ENCODE measurements at places on chromosomes 16 and 17.

DNA sequence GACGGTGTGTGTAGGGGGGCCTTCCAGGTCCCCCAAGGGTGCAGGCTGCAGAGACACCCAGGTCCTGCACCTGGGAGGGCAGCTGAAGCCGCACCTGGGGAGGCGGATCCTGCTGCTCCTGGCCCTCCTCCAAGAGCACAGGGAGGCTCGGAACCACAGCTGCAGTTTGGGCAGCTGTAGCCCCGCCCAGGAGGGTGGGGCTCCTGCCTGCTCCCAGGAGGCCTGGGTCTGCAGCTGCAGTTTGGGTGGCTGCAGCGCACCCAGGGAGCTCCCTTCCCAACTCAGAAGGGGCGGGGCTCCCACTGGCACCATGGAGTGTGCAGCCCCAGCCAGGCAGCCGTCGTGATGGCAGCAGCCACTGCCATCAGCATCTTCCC is 69.4 kb upstream of the NKD1 start:
- DNase-seq = no peak

DNA sequence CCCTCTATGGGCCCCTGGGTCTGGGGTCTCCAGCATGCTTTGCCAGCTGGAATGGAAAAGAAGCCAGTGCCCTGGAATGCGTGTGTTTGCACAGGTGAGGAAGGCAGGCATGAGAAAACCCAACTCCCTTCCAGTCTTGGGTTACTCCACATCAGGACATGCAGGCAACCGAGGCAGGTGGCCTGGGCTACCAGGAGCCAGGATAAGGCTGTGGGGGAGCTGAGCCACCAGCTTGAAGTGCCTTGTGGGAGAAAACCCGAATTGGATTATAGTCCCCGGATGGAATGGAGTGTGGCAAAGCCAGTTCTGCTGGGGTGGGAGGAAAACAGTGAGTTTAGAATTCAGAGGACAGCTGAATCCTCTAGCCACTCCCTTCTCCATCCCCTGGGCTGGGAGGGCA is 7.2 kb downstream of the SRCIN1 start:
- DNase-seq = no peak

GRCh38 chr17:20999044-20999573 is 43.7 kb downstream of the USP22 start:
- peak; percentile 8 for DNase-seq

DNA sequence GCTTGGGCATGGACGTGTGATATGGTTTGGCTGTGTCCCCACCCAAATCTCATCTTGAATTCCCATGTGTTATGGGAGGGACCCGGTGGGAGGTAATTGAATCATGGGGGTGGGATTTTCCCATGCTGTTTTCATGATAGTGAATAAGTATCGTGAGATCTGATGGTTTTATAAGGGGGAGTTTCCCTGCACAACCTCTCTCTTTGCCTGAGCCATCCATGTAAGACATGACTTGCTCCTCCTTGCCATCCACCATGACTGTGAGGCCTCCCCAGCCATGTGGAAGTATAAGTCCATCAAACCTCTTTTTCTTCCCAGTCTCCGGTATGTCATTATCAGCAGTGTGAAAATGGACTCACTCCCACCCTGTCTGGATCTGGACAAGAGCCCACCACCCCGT is 393.4 kb downstream of the SEC14L1 start:
- no peak for DNase-seq

DNA sequence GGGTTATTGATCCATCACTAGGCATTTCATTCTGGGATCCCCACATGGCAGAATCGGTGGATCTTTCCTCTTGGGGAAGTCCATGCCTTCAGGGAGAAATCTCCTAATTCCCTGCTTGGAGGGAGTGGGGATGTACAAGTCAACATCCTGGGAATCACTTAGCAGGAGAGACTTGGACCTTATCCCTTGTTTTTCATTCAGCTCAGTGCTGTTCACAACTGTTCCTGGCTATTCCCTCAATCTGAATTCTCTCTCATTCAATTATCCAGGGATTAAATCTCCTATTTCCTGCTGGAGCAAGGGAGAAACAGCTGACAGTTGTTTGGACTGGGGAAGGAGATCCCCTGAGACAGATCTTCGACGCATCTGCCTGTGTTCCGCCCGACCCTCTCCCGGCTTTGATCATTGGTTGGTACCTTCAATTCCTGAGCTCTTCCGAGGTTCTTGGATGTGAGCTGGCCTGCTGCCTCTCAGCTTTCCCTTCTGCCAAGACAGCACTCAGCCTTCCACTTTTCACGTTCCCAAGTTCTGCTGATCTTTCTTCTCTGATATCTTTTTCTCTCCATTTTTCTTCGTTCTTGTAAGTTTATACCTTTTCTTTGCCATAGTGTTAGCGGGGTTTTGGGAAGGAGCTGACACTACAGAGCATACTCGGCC is 115.4 kb upstream of the GNAO1 start:
- DNase-seq = no peak

DNA sequence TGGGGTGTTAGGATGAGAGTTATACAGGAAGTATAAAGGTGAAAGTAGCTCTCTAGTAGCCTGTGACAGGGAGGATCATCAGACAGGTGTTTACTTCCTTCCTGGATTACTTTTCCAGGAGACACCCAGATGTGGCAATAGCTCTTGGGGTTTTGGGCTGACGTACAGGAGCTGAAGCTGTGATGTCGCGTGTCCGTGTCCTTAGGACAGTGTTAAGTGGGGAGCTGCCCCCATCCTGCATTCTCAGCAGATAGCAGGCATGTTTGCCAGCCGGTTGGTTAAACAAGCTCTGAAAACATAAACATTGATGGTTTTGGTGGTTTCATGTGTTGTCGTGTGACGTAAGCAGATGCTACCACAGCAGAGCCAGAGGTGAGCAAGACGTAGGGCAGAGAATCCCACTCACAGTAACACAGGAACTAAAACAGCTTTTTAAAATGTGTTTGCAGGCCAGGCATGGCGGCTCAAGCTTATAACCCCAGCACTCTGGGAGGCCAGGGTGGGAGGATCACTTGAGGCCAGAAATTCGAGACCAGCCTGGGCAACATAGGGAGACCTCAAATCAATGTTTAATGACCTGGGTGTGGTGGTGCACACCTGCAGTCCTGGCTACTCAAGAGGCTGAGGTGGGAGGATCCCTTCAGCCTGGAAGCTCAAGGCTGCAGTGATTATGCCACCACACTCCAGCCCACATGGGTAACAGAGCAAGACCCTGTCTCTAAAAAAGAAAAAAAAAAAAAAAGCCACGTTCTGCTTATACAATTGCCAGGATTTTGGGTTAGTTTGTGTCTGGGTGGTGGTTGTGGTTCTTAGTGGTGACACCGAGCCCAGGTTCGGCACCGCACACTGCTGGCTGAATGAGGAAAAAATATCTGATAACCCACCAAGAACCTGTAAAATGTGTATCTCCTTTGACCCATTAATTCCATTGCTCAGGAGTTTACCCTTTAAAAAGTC is 18.2 kb upstream of the IL17C start:
- peak; percentile 28 for DNase-seq

DNA sequence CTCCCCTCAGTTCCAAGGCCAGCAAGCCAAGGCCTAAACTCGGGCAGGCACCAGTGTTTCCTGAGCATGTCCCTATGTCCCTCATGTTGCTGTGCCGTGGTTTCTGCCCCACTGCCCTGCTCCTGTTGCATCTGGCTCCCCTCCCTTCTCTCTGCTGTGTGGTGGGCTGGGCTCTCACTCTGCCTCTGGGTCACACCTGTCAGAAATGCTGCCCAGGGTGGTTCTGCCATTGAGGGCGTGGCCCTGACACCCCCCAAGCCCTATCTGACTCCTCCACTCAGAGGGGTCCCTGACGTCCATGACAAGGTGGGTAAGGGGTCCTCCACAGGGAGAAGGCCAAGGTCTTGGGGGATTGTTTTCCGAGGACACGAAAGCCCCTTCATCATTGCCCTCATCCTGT is 9.2 kb upstream of the ITGA3 start:
- DNase-seq = no peak
